ENCODE measurements at places on chromosomes 6 and 20.

DNA sequence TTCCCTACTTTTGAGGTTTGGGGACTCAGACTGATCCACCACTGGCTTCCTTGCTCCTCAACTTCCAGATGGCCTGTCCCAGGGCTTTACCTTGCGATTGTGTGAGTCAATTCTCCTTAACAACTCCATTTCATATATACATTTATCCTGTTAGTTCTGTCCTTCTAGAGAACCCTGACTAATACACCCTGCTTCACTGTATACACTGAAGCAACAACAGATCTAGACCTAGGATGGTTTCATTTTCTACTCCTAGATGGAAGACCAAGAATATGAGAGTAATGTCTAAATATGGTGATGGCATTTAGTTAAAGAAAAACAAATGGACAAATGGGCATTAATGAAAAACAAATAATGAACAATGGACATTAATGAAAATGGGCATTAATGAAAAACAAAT lies 225.6 kb downstream of the LMBRD1 start:
- DNase-seq = no peak

DNA sequence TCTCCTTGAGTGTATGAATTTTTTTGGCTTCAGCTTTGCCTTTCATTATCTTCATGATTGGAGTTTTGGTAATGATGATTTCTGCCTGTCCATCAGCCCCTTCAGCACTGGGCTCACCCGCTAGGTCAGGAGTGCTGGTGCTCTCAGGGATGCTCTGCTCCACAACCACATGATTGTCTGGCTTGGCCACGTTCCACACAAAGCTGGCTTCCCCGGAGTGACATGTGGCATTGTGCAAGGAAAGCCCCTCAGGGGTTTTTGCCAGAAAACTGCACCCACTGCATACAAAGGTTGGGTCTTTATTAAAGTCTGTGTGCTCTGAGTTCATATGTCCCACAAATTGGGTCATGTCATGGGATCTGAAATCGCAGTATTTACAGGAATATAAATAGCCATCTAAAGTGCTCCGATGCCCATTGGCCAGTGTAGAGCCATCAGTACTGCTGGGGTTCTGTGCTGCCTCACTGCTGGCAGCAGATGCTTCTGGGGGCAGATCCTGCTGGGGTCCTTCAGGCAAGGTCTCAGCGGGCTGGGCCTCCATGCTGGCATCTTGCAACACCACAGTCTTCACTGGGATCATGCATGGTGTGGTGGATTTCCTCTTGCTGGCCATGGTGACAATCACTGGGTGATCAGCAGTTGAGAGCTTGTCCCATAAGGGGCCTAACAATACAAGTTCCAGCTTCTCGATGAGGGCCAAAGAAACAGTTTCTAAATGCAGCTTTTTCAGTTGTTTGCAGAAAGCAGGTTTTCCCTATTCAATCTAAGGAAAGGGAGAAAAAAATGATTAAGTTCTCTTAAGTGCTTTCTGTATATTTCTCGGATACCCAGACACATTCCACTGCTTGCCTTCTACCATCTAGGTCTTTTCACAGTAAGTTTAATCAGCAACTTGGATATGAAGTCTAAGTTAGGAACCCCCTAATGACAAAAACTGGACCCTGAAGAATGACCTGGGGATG lies 67.2 kb downstream of the PLCG1 start:
- no peak for DNase-seq

GRCh38 chr20:35311409-35311808 lies 19.2 kb upstream of the FAM83C start:
- DNase-seq = peak; percentile 42

DNA sequence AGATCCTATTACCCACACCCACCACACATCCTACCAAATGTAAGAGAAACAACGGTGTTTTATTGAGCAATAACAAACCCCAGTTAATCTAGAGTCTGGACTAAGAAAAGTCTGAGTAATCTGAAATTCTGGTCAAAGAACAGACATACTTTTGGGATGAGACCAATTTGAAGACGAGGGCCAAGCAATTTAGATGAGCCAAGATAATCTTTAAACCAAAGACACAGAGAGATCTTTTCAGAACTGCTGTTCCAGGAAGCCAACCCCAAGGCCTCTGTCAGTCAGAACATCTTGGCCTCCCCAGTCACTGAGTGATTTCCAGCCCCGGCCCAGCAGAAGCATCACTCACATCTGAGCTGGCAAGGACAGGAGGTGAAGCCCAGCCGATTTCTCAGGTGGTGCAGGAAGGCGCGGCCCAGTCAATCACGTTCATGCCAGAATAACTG lies 118.5 kb upstream of the SYNDIG1 start:
- DNase-seq = no peak

GRCh38 chr6:92231171-92231701 lies 1188.1 kb downstream of the EPHA7 start:
- DNase-seq = no peak

- DNase-seq = no peak
Observed at GRCh38 chr6:98116455-98116854, 717.9 kb upstream of the POU3F2 start.

GRCh38 chr6:12649325-12649724 lies 67.2 kb upstream of the PHACTR1 start:
- DNase-seq = no peak

GRCh38 chr6:33445119-33445603 lies 9.2 kb upstream of the ZBTB9 start:
- DNase-seq = no peak

DNA sequence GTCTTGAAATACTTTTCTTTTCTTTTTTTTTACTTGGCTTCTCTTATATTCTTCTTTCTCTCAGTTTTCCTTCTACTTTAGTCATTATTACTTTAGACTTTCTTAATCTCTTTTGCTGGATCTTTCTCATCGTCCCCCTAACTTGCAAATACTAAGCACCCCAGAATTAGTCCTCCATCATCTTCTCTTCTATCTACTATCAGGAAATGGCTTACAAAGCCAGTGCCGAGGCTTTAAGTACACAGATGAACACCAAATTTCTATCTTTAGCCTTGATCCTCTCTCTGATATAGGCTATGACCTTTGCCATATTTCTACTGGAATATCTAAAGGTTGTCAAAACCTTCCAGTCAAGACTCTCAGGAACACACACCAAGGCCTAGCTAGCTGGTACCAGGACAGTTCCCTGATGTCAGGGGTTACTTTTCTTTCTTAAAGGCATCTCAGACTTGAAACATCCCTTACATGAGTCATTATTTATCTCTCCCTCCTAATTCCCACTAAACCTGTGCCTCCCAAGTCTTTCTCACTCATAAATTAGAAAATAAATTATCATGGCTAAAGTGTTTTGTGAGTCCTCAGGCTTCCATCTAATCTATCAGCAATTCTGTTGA lies 278.6 kb upstream of the TCF21 start:
- no peak for DNase-seq

- no peak for DNase-seq
Observed at GRCh38 chr20:13174402-13174801, 46.7 kb upstream of the ISM1 start.

GRCh38 chr6:133245007-133245406 lies 3.9 kb downstream of the EYA4 start:
- DNase-seq = no peak

DNA sequence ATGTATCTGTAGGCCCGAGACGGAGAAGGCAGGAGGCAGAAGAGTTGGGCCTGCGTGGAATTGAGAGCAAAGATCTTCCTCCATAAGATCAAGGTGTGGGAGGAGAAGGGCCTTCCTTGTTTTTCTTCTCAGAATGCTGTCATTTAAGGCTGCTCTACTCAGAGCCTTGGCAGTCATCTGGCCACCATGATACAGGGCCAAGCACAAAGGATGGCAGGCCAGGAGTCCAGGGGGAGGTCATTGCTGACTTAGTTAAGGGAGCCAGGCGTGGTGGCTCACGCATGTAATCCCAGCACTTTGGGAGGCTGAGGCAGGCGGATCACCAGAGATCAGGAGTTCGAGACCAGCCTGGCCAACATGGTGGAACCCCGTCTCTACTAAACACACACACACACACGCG lies 137.1 kb downstream of the BMP7 start:
- no peak for DNase-seq

GRCh38 chr20:47674686-47675085 lies 110.6 kb downstream of the SULF2 start:
- no peak for DNase-seq

DNA sequence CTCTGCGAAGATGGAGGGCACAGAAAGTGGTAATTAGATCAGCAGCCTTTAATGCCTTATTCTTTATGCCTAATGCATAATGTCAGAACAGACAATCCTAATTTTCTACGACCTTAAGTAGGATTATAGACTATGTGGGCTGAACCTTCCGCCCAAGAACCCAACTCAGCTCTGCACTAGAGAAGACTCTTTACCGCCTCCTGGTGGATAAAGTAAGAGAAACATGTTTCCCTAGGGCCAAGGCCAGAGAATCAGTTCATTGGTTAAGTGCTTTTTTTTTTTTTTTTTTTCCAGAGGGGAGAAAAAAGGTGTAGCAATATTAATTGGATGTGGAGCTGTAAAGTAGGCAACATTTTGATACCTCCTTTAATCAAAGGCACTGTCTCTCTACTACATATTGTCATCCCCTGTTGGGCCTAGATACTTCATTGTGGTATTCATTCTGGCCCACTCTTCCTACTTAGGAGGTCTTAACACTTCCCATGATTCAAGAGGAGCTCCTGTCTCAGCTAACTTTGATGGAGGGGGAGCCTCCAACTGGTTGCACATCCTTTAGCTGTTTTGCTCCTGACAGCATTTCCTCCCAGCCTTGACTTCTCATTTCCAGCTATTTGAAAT lies 124.9 kb upstream of the NRN1 start:
- no peak for DNase-seq

DNA sequence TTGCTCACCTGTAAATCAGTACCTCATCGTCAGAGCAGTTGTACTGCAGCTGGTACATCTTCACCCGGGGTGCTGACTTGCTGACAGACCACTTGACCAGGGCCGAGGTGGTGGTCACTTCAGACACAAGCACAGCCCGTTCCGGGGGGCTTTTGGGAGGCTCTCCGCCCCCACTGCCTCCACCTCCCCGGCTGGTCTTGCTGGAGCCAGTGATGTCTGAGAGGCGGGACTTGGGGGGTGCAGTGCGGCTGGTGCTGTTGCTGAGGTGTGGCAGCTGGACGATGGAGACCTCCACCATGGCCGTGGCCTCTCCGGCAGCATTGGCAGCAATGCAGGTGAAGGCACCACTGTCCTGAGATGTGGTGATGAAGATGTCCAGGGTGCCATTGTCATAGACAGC lies 155.5 kb downstream of the LRFN2 start:
- DNase-seq = no peak

DNA sequence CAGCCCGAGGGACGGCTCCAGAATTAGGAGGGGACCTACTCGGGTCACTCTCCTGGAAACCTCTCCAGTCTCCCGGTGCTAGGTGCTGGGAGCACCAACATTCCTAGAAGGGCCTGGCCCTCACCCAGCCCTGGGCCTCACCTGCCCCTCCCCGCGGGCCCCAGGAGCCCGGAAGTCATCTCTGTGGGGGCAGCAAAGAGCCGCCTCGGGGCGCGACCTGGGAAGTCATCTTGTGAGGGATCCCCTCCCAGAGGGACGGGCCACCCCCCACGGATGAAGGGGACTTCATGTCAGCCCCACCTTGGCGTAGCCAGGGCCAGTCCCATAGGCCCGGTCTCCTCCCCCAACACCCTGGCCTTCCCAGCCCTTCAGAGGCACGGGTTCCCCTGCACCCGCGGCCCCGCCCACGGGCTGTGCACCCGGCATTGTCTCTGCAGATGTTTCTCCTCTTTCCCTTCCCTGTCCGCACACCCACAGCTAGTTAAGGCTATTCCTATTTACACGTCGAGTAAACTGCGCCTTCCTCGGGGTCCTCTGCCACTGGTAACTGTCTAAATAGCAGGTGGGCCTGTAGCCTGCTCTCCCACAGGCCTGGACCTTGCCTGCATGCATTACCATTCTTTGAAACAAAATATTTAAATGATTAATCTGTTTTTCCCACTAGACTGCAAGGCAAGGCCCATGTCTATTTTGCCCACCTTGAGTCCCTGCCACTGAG lies 896 bp upstream of the RNASET2 start:
- DNase-seq = peak; percentile 34

- DNase-seq = no peak
Observed at GRCh38 chr20:62568045-62568389, 74.3 kb upstream of the SLCO4A1 start.

GRCh38 chr20:25039697-25040437 lies 18.1 kb downstream of the ACSS1 start:
- DNase-seq = no peak

DNA sequence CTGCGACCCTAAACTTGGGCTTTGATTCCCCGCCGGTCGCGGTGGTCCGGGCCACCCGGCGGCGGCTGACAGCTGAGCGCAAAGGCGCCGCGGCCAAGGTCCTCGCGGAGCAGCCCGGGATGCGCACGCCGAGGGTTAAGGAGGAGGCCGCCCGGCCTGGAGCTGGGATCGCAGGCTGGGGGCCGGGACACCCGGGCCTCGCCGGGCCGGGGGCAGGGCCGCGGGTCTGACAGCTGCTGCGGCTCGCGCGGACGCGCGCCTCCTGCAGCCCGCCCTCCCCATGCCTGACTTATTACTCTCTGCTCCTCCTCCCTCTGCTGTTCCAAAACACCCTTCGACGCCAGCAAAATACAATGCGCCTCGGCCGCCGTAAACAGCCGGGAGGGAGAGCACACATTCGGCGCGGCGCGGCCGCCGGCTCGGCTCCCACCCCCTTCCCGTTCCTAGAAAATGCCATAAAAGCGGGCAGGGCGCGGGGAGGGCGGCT lies 746 bp downstream of the BACH2 start:
- DNase-seq = peak; percentile 61

DNA sequence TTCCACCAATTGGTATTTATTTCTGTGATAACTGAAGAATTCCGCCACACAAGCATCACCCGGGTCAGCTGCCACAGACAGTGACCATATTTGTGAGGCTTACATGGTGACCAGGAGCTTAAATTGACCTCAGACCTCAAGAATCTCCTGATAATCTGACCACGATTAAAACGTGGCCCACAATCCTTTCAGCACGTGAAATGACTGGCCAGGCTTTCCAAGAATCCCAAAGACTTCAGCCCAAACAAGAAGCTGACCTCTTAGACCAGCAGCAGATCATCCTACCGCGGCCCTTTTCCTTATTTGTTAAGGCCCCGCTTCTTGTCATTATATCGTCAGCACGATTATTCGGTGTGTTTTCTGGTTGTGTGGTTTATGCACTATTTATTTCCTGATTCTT lies 45.6 kb upstream of the CD93 start:
- no peak for DNase-seq

GRCh38 chr20:36493051-36493800 lies 48.1 kb upstream of the MYL9 start:
- DNase-seq = no peak

DNA sequence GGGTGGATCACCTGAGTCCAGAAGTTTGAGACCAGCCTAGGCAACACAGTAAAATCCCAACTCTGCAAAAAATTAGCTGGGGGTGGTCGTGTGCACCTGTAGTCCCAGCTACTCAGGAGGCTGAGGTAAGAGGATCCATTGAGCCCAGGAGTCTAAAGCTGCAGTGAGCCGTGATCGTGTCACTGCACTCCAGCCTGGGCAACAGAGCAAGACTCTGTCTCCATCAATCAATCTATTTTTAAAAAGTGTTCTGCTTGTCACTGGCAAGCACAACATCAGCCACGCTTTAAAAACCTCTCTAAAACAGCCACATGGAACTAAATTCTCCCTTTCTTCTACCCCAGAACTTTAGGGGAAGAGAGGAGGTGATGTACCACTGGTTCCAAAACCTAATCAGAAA lies 131.6 kb upstream of the RREB1 start:
- no peak for DNase-seq

GRCh38 chr6:19086480-19086879 lies 699.3 kb downstream of the RNF144B start:
- no peak for DNase-seq

Data from activated T-helper 9 cell treated with anti-CD3 and anti-CD28 coated beads, Interleukin-2, amount 50 U/mL, for 16 hours (primary cell).